Neuronal stem cell (in vitro differentiated cells): ENCODE measurements at places on chromosomes 11 and 22.

DNA sequence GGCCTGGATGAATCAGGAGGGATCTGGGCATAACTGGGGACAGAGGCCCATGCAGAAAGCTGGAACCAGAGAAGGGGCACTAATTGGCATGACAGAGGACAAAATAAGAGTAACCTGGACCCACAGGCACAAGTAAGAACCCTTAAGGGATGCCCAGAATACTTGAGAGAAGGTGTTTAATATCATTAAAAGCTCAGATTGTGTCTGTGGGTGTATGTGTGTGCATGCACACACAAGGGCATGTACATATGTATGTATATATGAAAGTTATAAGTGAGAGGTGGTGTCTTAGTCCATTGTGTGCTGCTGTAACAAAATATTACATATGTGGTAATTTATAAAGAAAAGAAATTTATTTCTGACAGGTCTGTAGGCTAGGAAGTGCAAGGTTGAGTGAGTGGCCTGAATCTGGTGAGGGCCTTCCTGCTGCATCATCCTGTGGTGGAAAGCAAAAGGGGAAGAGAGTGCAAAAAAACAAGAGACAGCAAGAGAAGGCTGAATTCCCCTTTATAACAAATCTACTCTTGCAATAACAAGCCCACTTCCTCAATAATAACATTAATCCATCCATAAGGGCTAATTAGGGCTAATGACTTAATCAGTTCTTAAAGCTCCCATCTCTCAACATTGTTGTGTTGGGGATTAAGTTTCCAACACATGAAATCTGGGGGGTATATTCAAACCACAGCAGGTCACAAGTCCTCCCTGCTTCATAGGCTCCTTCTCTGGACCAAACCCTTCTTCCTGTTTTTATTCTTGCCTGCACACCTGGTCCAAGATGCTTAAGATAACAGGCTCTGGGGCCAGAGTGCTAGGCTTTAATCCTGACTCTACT lies 68.3 kb upstream of the POU2AF2 start:
- no peak for DNase-seq

DNA sequence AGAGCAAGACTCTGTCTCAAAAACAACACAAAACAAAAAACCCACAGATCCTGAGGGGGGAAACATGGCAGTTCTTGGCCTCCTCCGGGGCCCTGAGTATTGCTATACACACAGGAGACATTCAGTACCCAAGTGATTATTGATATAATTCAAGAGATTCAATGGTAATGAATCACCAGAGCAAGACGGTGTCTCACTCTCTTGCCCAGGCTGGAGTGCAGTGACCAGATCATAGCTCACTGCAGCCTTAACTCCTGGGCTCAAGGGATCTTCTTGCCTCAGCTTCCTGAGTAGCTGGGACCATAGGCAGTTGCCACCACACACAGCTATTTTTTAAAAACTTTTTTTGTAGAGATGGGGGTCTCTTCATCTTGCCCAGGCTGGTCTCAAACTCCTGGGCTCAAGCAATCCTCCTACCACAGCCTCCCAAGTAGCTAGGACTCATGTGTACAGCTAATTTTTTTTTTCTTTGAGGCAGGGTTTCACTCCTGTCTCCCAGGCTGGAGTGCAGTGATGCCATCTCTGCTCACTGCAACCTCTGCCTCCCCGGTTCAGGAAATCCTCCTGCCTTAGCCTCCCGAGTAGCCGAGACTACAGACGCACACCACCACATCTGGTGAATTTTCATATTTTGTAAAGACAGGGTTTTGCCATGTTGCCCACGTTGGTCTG lies 21.8 kb upstream of the PIK3C2A start:
- DNase-seq: no peak

DNA sequence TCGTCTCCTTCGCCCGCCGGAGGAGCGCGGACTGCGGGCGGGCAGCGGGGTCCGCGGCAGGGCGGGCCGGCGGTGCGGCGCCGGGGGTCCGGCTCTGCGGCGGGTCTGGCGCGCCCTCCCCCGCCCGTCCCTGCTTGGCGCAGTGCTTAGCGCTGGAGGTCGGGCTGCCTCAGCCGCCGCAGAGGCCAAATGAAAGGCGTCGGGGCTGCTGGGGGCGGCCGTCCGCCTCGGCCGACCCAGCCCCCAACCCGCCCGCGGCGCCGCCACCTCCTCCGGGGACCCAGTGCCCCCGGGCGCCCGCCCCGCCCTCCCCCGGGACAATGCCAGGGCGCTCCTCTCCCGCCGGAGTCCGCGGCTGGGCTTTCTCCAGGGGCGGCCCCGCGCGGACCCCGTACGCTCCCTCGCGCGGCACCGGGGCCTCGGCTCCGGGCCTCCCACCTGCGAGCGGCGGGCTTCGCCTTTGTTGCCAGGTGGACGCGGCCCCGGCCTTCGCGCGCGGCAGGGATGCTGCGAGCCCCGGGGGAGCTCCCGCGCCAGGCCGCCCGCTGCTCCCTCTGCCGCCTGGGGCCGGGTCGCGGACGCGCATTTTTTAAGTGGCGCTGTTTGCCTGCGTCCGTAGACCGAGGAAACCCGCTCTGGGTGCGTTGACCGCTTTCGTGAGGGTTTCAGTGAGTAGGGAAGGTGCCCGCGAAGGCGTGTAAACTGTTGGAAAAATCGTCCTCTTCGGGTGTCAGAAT lies 583 bp downstream of the APLP2 start:
- no peak for DNase-seq

- DNase-seq: no peak
Measured at GRCh38 chr11:62322524-62322923, 14.7 kb upstream of the ASRGL1 start.

GRCh38 chr11:126152152-126152551 lies 59.3 kb downstream of the RPUSD4 start:
- no peak for DNase-seq

DNA sequence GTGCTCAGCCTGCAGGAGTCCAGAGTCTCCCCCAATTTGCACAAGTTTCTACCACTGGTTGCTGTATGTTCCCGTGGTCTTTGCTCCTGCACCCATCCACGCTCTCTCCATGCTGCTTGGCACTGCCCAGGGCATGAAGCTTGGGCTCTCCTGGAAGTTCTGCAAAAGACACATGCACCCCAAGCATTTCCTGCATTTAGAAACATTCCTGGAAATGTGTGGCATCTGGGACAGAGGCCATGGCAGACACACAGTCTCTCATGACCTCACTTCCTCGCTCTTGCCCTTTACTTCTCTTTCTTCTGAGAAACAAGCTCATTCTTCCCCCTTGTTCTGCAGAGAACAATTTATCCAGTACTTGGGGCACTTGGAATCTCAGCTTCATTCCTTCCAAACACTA lies 489.5 kb downstream of the BUD13 start:
- no peak for DNase-seq

DNA sequence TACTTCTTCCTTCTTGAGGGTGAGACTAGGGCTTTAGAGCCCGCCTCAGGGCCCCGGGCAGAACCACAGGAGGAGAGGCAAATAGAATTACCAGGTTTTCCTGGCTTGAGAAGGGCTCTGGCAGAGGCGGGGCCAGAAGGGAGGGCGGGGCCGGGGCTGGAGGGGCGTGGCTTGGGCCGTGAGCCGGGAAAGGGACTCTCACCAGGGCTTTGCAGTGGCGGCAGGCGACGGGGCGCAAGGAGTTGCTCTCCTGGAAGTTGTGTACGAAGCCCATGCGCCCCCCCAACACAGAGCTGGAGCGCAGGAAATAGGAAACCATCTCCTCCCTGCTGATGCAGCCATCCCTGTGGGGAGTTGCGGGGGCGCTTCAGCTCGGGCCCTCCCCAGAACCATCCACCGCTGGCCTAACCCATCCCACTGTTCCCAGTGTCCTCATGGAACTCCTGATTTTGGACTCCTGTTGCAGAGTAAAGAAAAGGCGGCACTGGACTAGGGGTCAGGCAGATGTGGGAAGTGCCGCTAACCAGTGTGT lies 6.9 kb upstream of the NRXN2 start:
- DNase-seq: no peak

- no peak for DNase-seq
Measured at GRCh38 chr22:45098056-45098455, 65.7 kb upstream of the NUP50 start.

DNA sequence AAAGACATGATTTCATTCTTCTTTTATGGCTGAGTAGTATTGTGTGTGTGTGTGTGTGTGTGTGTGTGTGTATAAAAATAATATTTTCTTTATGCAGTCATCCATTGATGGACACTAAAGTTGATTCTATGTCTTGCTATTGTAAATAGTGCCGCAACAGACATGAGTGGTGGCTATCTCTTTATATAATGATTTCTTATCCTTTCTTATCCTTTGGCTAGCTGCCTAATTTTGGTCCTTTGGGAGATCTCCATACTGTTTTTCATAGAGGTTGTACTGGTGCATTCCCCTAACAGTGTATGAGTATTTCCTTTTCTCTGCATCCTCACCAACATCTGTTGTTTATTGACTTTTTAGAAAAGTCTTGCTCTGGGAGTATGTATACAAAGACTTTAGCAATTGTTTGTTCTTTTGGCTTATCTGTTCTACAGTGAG lies 107.0 kb downstream of the STIM1 start:
- DNase-seq: no peak

GRCh38 chr11:11977206-11977938 lies 31.1 kb downstream of the DKK3 start:
- no peak for DNase-seq

- DNase-seq: no peak
Measured at GRCh38 chr11:128039140-128040021, 548.0 kb downstream of the ETS1 start.

- DNase-seq: peak; percentile 90
Measured at GRCh38 chr11:69657911-69658625, 17.1 kb downstream of the LTO1 start.

DNA sequence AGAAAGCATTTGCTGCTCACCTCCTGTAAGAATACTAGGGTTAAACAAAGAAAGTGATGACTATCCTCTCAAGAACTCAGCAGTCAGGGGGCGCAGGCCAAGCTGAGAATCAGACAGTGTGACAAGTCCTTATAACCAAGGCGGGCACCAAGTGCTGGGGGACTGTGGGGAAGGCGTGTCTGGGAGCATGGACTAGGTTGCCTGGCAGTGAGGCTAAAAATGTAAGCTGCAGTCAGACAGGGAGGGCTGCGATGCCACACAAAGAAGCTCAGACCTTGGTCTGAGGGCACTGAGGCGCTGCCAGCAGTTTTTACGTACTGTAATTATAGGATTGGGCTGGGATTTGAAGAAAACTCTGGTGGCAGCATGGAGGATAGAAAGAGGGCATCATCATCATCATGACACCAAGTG lies 73.7 kb downstream of the FLI1 start:
- DNase-seq: no peak

DNA sequence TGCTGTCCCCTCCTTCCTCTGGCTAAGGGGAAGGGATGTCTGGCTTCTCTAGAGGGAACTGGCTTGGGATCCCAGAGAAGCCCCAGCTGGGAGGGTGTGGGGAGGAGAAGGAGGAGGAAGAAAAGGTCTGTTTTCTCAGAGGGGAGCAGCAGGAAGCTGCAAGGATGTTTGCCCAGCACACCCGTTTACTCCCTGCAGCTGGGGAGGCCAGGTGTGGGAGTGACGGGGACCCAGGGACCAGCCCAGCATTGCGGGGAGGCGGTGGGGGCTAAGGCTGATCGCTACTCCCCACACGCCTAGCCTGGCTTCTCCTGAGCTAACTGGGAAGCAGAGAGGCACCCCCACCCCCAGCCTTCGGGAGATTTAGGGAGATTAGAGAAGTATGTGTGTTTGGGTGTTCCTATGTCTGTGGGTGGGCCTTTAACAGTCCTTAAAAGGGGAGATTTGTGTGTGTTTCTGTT lies 3.9 kb downstream of the CREB3L1 start:
- no peak for DNase-seq

DNA sequence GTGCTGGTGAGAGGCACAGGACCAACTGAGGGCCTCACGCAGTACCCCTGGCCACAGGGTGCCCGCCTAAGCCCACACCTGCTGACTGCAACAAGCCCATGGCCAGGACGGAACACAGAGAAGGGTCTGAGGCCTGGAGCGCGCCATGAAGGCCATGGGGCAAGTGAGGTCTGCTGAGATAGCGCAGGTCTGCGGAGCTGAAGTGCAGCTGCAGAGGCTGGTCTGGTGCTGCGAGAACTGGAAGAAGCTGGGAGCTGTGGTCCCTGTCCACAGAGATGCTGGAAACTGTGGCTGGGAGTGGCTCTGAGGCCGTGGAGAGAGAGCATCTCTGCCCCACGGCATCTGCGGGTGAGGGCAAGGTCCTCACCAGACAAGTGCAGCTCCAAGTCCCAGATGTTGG lies 8.3 kb downstream of the GALR3 start:
- no peak for DNase-seq

- no peak for DNase-seq
Measured at GRCh38 chr11:44047298-44047697, 483 bp upstream of the ACCSL start.

- DNase-seq: peak; percentile 48
Measured at GRCh38 chr11:34512840-34513681, 533 bp downstream of the ELF5 start.

- no peak for DNase-seq
Measured at GRCh38 chr11:64903291-64903833, 13.6 kb downstream of the ATG2A start.

GRCh38 chr22:36197065-36197440 lies 4.6 kb downstream of the APOL4 start:
- DNase-seq: peak; percentile 79

- no peak for DNase-seq
Measured at GRCh38 chr11:47271328-47271727, 1.4 kb downstream of the MADD start.

DNA sequence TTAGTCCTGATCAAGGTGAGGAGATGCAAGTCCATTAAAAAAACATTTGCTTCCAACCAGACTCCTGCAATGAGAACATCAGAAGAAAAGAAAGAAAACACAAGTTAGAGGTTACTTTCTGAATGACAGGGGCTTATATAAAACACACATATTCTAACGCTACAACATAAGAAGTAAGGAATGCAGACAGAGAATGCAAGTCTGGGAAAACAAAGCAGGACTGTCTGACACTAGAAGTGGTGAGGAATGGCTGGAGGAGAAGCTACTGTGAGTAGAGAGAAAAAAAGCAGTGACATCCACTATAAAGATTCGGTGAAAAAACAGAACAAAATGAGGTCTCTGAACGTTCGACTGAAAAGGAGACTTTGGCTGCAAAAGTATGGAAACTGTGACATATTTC lies 12.3 kb downstream of the TMEM216 start:
- no peak for DNase-seq

DNA sequence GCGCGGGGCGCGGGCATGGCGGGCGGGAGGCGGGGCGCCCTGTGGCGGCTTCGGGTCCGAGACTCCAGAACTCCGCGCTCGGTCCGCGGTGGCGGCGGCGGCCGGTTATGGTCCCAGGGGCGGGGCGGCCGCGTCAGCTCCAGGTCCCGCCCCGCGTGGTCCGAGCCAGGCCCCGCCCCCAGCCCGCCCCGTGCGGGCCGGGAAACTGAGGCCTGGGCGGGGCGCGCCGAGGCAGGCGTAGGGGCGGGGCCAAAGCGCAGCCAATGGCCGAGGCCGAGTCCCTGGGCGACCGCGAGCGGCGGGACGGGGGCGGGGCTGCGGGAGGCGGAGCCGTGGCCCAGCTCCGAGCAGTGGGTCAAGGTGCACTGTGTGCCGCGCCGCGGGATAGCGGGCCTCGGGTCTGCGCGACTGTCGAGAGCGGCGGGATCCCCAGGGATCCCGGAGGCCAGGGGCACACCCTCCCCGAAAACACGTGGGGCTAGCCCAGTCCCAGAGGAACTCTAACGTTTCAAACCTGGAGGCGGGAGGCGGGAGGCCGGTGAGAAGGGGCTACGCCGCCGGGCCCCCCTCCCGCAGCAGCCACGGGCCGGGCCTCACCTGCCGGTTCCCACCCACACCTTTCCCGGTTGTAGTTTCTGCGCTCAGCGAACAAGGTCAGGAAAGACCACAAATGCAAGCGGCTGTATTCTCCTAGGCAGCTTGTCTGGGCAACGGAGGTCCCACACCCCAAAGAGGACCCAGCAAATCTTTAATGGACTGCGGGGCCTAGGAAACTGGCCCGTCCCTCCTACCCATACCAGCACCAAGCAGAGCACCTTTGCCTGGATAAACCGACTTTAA lies at the start of gene SLC25A1:
Gene SLC25A1, minus strand, starts transcription at position 80 of the 840 bp plus-strand sequence. Its CDS starts 63 bp downstream, at position 17.
- peak; percentile 90 for DNase-seq
